Left colon (tissue), 2 donors: ENCODE measurements at places on chromosomes 3 and 15. TPM values are rescaled to one million over a fixed set of nuclear protein-coding genes. Genes with fewer than 3 reads are reported as not detected.

Gene ALG1L2
- 0.78 TPM for total RNA-seq

Gene CYP19A1
- 0.22 TPM for total RNA-seq

Gene CP
- 6.1 TPM for total RNA-seq

Gene KLF15
- 1.6 TPM for total RNA-seq

Gene PAK6
- total RNA-seq = 2.5 TPM

Gene SLC51B
- 104 TPM for total RNA-seq

Gene MTFMT
- total RNA-seq = 20.7 TPM

Gene MED12L
- total RNA-seq = 0.45 TPM

Gene QRICH1
- 73.5 TPM for total RNA-seq

Gene FBXL2
- 0.46 TPM for total RNA-seq

Gene ARMC8
- total RNA-seq = 40.7 TPM

Gene NPAP1
- not detected for total RNA-seq

Gene CFAP161
- total RNA-seq = not detected

Gene KLHDC8B
- 4.6 TPM for total RNA-seq

Gene TGM5
- not detected for total RNA-seq

Gene TKT
- total RNA-seq = 242 TPM

Gene ZBED2
- total RNA-seq = not detected

Gene NANOGP8
- 0.34 TPM for total RNA-seq

Gene ATP13A5
- not detected for total RNA-seq

Gene CCRL2
- 19.4 TPM for total RNA-seq

Gene AGBL1
- 0.22 TPM for total RNA-seq

Gene ZNF774
- total RNA-seq = 14.7 TPM

Gene EOGT
- 18.6 TPM for total RNA-seq

Gene ALPK3
- total RNA-seq = 1.0 TPM

Gene POPDC2
- total RNA-seq = 1.1 TPM

Gene SHC4
- total RNA-seq = 0.81 TPM

Gene LYSMD2
- total RNA-seq = 7.3 TPM

Gene PARP3
- 23.6 TPM for total RNA-seq

Gene CHL1
- 7.9 TPM for total RNA-seq

Gene CFAP92
- 2.1 TPM for total RNA-seq

Gene GOLGA8M
- total RNA-seq = 1.1 TPM

Gene TUSC2
- 29.1 TPM for total RNA-seq

Gene HESX1
- 0.43 TPM for total RNA-seq

Gene SIDT1
- 50.8 TPM for total RNA-seq

Gene CELSR3
- 2.4 TPM for total RNA-seq

Gene PTPRG
- total RNA-seq = 26.0 TPM

Gene ZPLD1
- not detected for total RNA-seq

Gene DENND4A
- total RNA-seq = 17.7 TPM

Gene GOLGA8N
- total RNA-seq = 3.9 TPM

Gene NPHP3
- 21.3 TPM for total RNA-seq

Gene TAGLN3
- total RNA-seq = 1.0 TPM

Gene NECTIN3
- 44.8 TPM for total RNA-seq

Gene PRTG
- 1.3 TPM for total RNA-seq

Gene IQCF5
- not detected for total RNA-seq

Gene PLA2G4F
- 44.1 TPM for total RNA-seq

Gene KBTBD12
- 3.8 TPM for total RNA-seq

Gene CTSH
- total RNA-seq = 66.7 TPM

Gene NAALADL2
- 20.7 TPM for total RNA-seq

Gene TPRG1
- total RNA-seq = 2.7 TPM

Gene TLR9
- not detected for total RNA-seq
